ENCODE measurements at places on chromosomes 12 and 14. TPM values are rescaled to one million over a fixed set of nuclear protein-coding genes. Genes with fewer than 3 reads are reported as not detected.
A peak's percentile ranks its signal among the peaks of the same experiment; 100 is the strongest.

DNA sequence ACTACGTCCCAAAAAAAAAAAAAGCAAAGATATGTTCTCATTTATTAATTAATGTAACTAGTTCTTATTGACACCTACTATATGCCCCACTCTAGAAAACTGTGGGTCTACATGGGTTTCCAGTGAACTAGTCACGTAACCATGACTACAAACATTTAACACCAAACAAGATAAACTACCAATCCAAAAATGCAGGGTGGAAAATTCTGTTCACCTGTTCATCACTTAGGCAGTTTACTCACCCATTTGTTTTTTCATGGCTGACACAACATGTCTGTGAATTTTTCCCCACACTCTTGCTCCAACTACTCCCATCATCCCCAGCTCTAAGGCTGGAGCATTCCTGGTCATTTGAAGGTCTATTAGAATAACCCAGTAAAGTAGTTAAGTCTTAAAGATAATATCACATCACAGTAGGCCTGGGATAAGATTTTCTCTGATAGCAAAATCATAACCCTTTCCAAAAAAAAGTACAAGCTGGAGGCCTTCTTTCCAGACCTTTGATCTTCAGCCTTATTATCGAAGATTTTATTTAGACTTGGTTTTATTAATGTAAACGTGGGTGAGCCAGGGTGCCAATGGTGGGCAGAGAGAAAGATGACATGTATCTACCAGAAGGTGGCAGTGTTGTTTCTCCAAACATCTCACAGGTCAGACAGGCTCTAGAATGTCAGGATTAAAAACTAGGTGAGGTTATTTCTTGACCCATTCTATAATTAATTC is 61.6 kb upstream of the DAAM1 start:
- DNase-seq: peak; percentile 75

GRCh38 chr12:82898441-82898840 is 211.7 kb downstream of the TMTC2 start:
- DNase-seq: no peak

DNA sequence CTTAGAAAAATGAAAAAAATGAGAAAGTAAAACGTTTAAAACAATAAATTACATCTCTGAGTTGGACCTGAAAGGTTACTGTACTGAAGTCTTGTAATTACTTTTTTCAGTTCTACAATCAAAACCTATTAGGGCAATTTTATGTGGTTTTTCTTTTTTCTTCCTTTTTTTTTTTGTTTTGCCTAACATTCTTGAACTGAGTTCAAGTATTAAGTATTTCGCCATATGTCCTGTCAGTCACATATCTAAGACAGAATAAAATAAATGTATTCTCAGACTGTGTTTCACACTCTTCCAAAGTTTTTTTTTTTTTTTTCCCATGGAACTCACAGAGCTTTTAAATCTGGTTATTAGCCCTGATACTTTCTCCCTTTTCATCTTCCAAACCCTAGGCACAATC is 172.0 kb downstream of the BCAT1 start:
- DNase-seq: peak; percentile 25

GRCh38 chr12:27981874-27982273 is 9.3 kb upstream of the PTHLH start:
- no peak for DNase-seq

DNA sequence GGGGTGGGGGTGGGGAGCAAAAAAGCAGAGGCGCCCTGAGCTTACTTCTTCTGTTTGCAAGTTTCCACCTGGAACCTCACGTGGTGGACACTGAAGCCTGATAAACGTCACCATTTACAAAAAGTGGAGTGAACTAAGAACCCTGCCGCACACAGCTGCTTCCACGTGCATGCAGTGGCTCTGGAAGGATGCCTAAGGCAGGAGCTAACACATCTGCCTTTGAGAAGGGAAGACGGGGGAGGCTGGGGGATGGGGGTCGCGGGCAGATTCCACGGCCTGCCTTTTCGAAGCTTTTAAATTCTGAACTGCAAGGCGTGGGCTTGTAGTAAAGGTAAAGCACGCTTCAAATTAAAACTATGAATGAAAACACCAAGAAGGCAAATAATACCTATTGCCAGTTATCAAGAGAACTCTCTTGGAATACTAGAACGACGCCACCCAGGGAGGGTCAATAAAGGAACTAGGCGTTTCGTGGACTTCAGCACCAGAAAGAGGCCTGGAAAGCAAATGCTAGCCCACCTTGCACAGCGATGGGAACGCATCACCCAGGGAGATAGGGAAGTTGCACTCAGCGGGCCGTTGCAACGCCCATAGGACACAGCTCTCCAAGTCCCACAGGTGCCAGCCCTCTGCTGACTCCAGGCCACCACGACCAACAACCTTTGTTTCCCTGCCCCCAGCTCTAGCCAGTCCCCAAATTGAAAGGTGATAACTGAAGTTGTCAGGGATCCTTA is 61.8 kb downstream of the TESC start:
- no peak for DNase-seq

- DNase-seq: no peak
Measured at GRCh38 chr12:49208676-49209075, 19.8 kb upstream of the TUBA1A start.

- no peak for DNase-seq
Measured at GRCh38 chr14:77926942-77927341, 127.0 kb downstream of the ADCK1 start.

DNA sequence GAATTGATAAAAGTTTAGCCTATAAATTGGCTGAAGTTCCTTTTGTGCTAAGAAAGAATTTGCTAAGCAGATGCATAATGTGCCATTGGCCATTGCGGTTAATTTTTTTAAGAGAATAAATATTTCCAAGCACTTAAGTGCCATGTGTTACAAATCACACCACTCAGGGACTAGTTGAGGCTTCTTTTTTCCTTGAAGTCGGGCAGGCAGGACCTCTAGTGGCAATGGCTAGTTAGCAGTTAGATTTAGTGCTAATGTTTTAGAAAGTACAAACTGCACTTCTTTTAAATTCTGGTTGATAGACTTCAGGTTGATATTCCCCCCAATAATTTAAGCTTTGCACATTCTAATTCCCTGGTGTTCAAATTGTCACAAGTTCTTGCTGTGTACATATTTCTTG is 294.3 kb downstream of the APAF1 start:
- DNase-seq: peak; percentile 42

DNA sequence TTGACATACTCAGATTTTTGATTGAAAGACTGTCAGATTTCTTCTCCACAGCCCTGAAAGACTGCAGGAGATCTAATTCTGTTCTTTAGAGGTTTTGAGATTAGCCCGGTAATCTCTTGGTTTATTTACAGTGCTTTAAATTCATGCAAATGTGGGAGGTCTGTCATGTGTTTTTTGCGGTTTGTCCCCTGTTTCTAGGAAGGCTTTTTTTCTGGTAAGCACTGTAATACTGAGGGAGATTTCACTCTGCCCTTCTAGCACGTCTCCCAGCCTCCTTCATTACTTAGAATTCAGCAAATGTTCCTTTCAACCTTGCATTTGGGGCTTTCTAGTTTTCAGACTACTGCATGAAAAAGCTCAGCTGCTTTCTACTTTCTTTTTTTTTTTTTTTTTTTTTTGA is 31.1 kb downstream of the GPHN start:
- no peak for DNase-seq

GRCh38 chr12:98893126-98893674 is 248.1 kb downstream of the APAF1 start:
- DNase-seq: no peak

- no peak for DNase-seq
Measured at GRCh38 chr12:716506-716905, 35.9 kb upstream of the WNK1 start.

DNA sequence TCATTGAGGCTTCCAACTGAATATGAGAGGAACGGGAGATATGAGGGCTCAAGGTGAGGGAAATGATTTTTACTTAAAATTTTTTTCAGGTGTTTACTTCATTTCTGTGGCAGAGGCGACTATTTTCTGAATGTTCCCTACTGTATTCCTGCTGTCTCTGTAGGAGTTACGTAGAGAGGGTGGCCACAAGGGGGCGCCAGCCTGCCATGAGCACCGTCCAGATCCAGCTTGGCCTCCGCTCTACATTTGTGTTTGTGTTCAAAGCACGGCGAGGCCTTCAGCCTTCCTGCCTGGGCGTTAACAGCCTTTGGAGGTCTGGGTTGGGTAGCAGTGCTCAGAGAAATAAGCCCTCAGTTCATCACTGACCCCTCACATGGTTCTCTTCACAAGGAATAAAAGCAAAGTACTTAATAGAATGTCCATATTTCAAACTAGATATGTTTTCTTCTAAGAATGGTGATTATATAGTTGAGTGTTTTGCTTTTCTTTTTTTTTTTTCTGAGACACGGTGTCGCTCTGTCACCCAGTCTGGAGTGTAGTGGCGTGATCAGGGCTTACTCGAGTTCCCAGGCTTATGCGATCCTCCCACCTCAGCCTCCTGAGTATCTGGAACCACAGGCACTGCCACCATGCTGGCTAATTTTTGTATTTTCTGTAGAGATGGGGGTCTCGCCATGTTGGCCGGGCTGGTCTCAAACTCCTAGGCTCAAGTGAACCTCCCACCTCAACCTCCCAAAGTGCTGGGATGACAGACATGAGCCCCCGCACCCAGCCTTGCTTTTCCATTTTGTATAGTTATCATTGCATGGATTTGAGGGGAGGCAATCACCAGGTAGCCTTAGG is 22.3 kb downstream of the CKB start:
- DNase-seq: peak; percentile 81

DNA sequence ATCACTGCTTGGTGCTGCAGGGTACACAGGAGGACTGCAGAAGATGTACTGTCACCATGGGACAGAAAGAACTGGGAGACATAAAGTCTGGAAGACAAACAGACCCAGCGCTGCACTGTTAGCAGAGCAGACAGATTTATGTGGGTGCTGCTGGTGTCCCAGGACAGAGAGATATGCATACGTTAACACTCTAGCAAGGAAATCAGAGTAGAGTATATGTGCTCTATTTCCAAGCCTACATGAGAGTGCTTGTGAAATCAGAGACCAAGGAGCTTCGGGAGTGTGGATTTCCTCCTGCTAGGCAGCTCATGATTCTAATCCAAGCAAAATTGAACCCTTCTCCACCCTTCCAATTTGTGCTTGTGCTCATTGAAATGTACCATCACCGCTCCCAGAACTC is 416.5 kb downstream of the VRK1 start:
- no peak for DNase-seq

DNA sequence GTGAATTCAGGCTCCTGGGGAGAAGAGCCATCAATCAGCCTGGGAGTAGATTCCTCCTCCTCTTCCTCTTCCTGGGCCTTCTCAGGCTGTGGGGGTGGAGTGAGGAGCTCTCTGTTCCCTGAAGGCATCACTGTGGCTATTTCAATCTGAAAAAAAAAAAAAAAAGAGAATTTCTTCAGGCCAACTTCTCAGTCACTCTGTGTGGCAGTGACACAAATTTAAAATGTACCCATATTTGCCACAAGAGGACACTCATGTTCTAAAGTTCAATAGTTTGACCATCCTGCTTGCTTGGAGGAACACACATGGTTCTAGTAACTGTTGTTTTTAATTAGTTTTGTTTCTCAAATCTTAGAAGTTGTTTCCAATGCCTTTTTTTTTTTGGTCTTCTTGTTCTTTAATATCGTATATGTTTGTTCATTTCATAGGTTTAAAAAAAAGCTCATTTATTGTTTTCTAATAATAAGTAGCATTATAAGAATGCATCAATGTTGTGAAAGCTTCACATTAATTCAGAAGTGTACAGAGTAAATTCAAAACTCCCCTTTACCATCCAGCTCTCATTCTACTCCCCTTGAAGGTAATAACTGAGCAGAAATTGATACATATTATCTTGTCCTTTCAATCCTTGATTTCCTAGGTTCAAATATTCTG is 23.3 kb upstream of the CCER1 start:
- peak; percentile 63 for DNase-seq

GRCh38 chr12:9651265-9651729 is 18.2 kb upstream of the CLEC2D start:
- peak; percentile 36 for DNase-seq

DNA sequence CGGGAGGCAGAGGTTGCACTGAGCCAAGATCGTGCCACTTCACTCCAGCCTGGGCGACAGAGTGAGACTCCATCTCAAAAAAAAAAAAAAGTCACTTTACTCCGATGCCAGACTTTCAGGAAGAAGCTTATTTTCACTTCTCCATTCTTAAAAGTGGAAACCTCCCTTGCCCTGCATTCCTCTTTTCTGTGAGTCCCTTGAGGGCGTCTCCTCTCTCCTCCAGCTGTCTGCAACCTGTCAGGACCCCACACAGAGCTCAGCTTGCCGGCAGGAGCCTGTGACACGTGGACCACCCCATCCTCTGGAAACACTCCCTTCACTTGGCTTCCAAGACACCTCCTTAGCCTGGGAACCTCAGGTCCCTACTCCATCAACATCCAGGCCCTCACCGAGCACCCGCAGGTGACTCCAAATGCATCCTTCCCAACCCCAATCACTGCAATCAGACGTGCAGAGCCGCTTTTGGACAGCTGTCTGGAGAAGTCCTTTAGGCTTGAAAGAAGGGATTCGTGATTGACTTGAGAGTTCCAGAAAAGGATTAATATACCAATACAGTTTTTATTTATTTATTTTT is 34.3 kb downstream of the SLC15A4 start:
- DNase-seq: no peak

DNA sequence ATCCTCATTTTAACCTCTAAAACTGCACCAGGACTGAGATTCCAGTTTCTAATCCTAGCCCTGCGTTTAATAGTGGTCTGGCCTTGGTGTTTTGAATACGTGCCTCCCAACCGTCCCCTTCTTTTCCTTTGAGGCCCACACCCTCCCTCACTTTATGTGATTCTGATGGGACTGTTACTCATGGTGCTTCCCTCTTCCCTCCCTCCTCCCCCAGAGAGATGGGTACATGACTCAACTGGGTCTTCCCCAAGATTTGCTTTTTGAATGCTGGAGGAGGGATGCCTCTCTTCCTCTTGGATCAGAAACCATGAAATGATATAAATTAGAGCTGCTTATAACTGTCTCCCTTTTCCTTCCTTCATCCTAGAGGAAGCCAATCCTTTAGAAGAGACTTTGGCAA is 8.2 kb upstream of the PPP2R5E start:
- DNase-seq: peak; percentile 43

DNA sequence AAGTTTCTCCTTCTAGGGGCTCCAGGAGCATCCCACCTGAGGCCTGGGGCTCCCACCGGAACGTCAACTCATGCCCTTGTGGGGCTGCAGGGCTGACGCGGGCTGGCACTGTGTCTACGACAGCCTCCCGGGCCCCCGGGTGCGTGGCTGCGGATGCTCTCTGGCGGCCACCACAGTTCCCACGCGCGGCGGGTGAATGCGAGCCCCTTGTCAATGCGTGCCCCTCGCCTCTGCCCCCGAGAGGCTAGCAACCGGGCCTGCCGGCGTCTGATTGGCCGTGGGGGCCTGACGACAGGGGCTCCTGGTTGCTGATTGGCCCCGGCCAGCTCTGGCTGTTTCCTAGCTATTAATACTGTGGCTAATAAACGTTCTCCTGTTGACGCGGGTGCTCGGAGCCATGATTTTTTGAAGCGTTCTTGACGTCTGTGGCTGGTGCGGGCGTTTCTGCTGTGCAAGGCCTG is 1.8 kb upstream of the MEG3 start:
- DNase-seq: no peak

- no peak for DNase-seq
Measured at GRCh38 chr14:104331871-104332605, 193.7 kb downstream of the KIF26A start.

- peak; percentile 18 for DNase-seq
Measured at GRCh38 chr14:100424504-100425428, 101.6 kb downstream of the SLC25A47 start.

The TAS2R10 gene
- 2.1 TPM for total RNA-seq

The LYZ gene
- not detected for total RNA-seq

The FAIM2 gene
- not detected for total RNA-seq

The UBR7 gene
- 12.7 TPM for total RNA-seq

The WNT1 gene
- total RNA-seq: not detected

The GYS2 gene
- total RNA-seq: 0.29 TPM

The SLC4A8 gene
- 1.1 TPM for total RNA-seq

The VWF gene
- not detected for total RNA-seq

The CPM gene
- total RNA-seq: 1.7 TPM

Data from MCF 10A (cell line).